Pancreas (tissue), 10 donors: ENCODE measurements at places on chromosomes 4 and X.

- DNase-seq: no peak
Observed at GRCh38 chr4:105107095-105107856, 39.4 kb upstream of the TET2 start.

DNA sequence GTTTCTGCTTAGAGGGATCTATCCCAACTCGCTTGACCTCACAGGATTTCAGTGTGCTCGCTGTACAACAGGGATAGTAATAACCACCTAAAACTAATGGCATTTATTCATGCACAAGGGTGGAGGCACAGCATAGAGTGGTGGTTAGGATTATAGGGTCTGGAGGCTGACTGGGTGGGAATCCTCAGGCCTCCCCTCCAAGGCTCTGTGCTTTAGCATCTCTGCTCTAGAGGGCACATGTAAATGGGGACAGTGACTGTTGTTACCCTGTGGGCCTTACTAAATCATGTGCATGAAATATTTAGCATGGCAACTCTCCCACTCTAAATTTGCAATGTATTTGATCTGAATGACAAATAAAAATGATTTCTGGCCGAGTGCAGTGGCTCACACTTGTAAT, 29.2 kb downstream of the VCX2 start:
- no peak for DNase-seq

GRCh38 chrX:40434947-40435346, 145.8 kb upstream of the ATP6AP2 start:
- DNase-seq: no peak

DNA sequence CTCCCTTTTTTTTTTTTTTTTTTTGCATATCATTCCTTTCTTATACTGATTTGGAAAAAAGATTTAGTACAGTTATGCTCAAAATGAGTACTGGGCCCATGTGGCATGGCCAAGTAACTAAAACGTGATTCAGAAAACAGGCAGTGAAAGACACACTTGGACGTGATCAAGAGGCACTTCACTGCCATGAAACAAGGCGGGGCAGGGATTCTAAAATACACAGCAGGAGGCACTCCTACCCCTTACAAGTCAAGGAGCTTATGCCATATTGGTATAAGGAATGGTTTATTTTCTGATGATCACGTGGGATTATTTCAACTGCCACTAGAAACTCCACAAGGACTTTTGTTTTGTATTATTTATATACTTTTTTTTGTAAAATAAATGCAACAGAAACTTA, 72.0 kb downstream of the CHST7 start:
- no peak for DNase-seq
